Esophagus squamous epithelium (tissue), 5 donors: ENCODE measurements at places on chromosomes 4 and X.

DNA sequence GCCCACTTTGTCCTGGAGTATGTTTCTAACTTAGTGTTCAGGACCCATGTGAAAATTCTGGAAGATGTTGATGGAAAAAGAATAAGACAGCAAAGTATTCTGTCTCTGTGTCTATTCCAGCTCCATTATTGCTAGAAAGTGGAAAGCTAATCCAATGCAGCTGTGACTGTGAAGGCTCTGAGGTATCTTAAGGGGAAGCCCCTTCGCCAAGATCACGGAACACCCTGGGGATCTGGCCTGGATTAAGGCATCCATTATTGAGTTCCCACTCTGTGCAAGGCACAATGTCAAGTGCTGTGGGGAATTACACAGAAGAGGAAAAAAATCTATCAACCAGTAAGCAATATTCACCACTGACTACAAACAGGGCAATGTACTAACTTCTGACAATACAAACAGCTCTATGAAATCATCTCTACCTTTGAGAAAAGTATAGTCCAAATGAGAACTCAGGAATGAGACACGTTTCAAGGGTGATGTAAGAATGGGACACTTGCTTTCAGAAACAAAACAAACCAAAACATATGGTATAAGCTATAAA lies 222.1 kb downstream of the LDB2 start:
- H3K4me1 ChIP-seq: no peaks in the 10 kb centered on the region
- no peaks in the 10 kb centered on the region for H3K36me3 ChIP-seq
- no peak for DNase-seq
- no peak overlapping the region for H3K27ac ChIP-seq

DNA sequence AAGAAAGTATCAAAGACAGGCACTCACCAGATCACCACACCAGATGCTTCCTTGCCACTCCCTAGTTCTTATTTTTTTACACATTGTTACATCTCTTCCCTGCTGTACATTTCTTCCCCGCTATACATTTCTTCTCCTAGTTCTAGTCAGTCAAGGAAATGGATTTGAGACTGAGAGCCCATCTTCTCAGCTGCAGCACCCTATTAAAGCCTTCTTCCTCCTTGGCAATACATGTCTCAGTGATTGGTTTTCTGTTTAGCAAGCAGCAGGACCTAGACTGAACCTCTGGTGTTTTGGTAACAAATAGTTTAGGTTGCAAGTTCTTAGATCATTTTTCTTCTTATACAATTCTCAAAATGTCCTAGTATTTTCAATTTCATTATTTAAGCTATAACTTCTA lies 35.3 kb upstream of the KLHL8 start:
- no peak for DNase-seq
- no peaks in the 10 kb centered on the region for H3K36me3 ChIP-seq
- H3K27ac ChIP-seq: no peak overlapping the region
- no peak overlapping the region for H3K4me3 ChIP-seq

- H3K4me3 ChIP-seq: no peak overlapping the region
- H3K4me1 ChIP-seq: no peaks in the 10 kb centered on the region
- H3K27ac ChIP-seq: no peak overlapping the region
- no peaks in the 10 kb centered on the region for H3K27me3 ChIP-seq
- H3K36me3 ChIP-seq: no peaks in the 10 kb centered on the region
These were observed 3.2 kb upstream of the RIPPLY1 start for GRCh38 chrX:106906361-106906760.

- H3K27me3 ChIP-seq: no peaks in the 10 kb centered on the region
- H3K4me1 ChIP-seq: no peaks in the 10 kb centered on the region
- no peak for DNase-seq
- peak overlapping the region; percentile 39 for H3K27ac ChIP-seq
These were observed 15.4 kb downstream of the ANXA3 start for GRCh38 chr4:78566834-78567499.

DNA sequence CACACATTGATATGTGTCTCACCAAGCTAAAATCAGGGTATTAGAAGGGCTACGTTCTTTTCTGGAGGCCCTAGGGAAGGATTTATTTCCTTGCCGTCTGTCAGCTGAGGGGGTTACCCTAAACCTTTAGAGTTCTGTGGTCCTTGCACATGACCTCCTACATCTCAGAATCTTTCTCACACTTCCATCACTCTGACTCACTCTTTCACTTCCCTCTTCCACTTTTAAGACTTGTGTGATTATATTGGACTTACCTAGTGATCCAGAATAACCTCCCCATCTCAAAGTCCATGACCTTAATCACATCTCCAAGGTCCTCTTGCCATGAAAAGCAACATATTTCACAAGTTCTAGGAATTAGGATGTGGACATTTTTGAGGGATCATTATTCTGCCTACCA lies 53.6 kb upstream of the FUNDC1 start:
- no peak for DNase-seq
- no peak overlapping the region for H3K4me3 ChIP-seq
- H3K27me3 ChIP-seq: no peaks in the 10 kb centered on the region
- H3K27ac ChIP-seq: no peak overlapping the region
- no peaks in the 10 kb centered on the region for H3K36me3 ChIP-seq

DNA sequence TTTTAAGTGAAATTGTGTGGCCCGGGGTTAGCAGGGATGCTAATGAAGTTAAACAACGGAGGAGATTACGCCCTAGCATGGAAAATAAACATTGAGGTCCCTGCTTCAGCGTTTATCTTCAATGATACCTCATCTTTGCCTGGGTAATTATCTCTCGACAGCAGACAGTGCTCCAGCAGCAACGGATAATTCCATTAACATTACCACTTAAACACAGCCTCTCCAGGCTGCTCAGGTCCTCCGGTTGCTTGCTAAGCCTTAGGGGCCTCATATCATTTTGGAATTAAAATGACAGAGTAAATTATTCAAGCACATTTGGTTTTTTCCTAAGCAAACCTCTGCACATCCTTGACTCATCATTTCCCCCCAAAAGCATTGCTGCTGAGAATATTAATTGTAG lies 281.5 kb upstream of the KLF3 start:
- H3K36me3 ChIP-seq: no peaks in the 10 kb centered on the region
- DNase-seq: no peak
- peak overlapping the region; percentile 91 for H3K27ac ChIP-seq
- no peak overlapping the region for H3K4me3 ChIP-seq
- peaks cover 43% of the 10 kb centered on the region for H3K4me1 ChIP-seq

DNA sequence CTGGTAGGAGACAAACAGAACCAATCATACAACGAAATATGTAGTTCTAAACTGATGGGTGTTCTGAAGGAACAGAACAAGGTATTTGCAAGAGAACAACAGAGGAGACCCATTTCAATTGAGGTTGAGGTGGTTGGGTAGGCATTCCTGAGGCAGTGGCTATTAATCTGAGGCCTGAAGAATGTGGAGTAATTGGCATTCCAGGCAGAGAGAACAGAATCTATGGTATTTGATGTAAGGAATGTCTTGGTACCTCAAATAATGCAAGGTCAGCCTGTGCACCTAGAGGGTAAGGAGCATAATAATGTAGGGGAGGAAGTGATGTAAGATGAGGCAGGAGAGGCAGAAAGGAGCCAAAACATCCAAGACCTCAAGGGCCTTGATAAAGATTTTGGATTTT lies 109.5 kb upstream of the TEX13C start:
- no peak for DNase-seq
- peaks cover 9% of the 10 kb centered on the region for H3K27me3 ChIP-seq
- H3K36me3 ChIP-seq: no peaks in the 10 kb centered on the region

DNA sequence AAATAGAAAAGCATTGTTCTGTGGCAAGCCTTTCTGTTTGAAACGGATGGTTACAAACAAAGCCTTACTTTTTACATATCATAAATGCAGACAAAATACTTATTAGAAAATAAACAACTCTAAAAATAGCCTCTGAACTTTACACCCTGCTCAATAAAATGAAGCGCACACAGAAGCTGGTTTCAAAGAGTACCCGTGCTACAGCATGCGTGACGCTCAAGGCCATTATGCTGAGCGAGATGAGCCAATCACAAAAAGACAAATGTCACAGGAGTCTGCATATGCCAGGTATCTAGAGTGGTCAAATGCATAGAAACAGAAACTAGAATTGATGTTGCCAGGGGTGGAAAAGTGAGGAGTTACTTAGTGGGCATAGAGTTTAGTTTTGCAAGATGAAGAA lies 326.5 kb upstream of the GATB start:
- no peaks in the 10 kb centered on the region for H3K4me1 ChIP-seq
- no peak overlapping the region for H3K4me3 ChIP-seq
- H3K36me3 ChIP-seq: no peaks in the 10 kb centered on the region

DNA sequence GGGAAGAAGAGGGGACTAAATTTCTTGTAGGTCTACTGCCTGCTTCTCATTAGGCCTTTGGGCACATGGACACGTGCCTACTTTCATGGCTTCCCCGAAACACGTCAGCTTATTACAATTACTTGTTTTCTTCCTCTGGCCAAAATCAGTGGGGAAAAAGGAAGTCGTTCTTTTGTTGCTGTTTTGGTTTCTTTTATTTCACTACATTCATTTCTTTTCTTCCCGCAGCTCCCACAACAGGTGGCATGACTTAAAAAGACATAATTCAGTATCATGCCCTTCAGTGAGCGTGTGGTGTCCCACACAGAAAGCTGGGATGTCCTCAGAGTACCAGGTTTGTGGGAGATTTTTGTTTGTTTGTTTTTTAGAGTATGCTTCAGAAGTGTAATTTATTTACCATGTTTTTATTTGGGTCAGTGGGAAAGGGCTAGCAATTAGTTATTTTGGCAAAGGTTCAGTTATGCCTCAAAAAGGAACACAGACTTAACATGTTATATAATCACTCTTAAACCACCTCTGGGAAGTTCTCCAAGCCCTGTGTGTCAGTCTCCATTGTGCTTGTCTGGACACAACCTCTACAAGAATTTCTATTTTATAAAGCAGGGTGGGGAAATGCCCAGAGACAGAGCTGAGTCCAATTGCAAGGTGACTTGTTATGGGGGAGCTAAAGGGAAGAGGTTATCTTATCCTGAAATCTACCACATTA lies 44.2 kb upstream of the SPRY1 start:
- H3K27ac ChIP-seq: peak overlapping the region; percentile 74
- H3K36me3 ChIP-seq: no peaks in the 10 kb centered on the region
- H3K4me1 ChIP-seq: peaks cover 46% of the 10 kb centered on the region
- no peak for DNase-seq
- no peaks in the 10 kb centered on the region for H3K27me3 ChIP-seq

- no peaks in the 10 kb centered on the region for H3K36me3 ChIP-seq
- no peaks in the 10 kb centered on the region for H3K27me3 ChIP-seq
- peaks cover 20% of the 10 kb centered on the region for H3K4me1 ChIP-seq
- DNase-seq: no peak
- H3K4me3 ChIP-seq: no peak overlapping the region
These were observed 17.7 kb upstream of the PLXNB3 start for GRCh38 chrX:153746359-153746758.

GRCh38 chr4:47838445-47838844 lies 578 bp upstream of the CORIN start:
- DNase-seq: no peak
- H3K36me3 ChIP-seq: no peaks in the 10 kb centered on the region
- H3K27ac ChIP-seq: no peak overlapping the region
- peaks cover 17% of the 10 kb centered on the region for H3K4me1 ChIP-seq

DNA sequence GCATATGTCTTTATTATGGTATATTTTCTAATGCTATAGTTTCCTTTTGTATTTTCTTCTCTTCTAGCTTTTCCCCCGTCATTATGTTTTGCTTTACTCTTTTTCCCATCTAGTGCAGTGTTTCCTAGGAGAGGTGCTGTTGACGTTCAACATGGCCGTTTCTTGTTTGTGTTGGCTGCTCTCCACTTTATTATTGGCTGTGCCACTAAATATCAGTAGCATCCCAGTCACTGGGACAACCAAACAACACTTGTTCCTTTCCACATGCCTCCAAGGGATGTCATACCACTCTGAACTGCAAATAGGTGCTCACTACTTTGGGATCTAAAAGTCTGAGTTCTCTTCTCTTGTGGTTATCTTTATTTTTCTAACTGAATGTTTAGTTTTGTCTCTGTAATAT lies 26.5 kb downstream of the GBA3 start:
- H3K36me3 ChIP-seq: no peaks in the 10 kb centered on the region
- no peak overlapping the region for H3K4me3 ChIP-seq
- no peak overlapping the region for H3K27ac ChIP-seq
- H3K4me1 ChIP-seq: no peaks in the 10 kb centered on the region
- no peak for DNase-seq

GRCh38 chr4:55154290-55154880 lies 29.0 kb upstream of the KDR start:
- no peaks in the 10 kb centered on the region for H3K4me1 ChIP-seq
- H3K4me3 ChIP-seq: no peak overlapping the region
- no peak for DNase-seq
- H3K27me3 ChIP-seq: peaks cover 21% of the 10 kb centered on the region
- H3K36me3 ChIP-seq: no peaks in the 10 kb centered on the region

DNA sequence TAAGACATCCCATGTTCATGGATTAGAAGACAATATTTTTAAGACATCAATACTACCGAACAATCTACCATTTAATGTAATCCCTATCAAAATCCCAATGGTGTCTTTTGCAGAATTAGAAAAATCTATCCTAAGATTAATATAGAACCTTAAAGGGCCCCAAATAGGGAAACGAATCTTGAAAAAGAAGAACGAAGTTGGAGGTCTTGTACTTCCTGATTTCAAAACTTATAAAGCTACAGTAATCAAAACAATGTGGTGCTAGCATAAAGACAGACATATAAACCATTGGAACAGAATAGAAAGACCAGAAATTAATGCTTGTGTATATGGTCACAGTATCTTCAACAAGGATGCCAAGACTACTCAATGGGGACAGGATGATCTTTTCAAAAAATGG lies 42.0 kb downstream of the CENPE start:
- H3K27ac ChIP-seq: no peak overlapping the region
- H3K27me3 ChIP-seq: no peaks in the 10 kb centered on the region
- H3K4me1 ChIP-seq: no peaks in the 10 kb centered on the region
- H3K36me3 ChIP-seq: no peaks in the 10 kb centered on the region

- H3K4me3 ChIP-seq: no peak overlapping the region
- H3K4me1 ChIP-seq: no peaks in the 10 kb centered on the region
- H3K27ac ChIP-seq: no peak overlapping the region
- H3K27me3 ChIP-seq: no peaks in the 10 kb centered on the region
- no peak for DNase-seq
- H3K36me3 ChIP-seq: no peaks in the 10 kb centered on the region
These were observed 538.2 kb downstream of the GLUD2 start for GRCh38 chrX:121585626-121586025.

- H3K27me3 ChIP-seq: no peaks in the 10 kb centered on the region
- no peak overlapping the region for H3K4me3 ChIP-seq
- no peaks in the 10 kb centered on the region for H3K36me3 ChIP-seq
- H3K27ac ChIP-seq: no peak overlapping the region
- no peak for DNase-seq
These were observed 314.6 kb downstream of the STPG2 start for GRCh38 chr4:97828646-97829045.

- DNase-seq: no peak
- no peak overlapping the region for H3K4me3 ChIP-seq
- no peaks in the 10 kb centered on the region for H3K27me3 ChIP-seq
- no peaks in the 10 kb centered on the region for H3K4me1 ChIP-seq
- no peaks in the 10 kb centered on the region for H3K36me3 ChIP-seq
These were observed 1798.3 kb upstream of the PCDH7 start for GRCh38 chr4:28921886-28922285.
